ENCODE measurements at places on chromosomes 11 and 22.

DNA sequence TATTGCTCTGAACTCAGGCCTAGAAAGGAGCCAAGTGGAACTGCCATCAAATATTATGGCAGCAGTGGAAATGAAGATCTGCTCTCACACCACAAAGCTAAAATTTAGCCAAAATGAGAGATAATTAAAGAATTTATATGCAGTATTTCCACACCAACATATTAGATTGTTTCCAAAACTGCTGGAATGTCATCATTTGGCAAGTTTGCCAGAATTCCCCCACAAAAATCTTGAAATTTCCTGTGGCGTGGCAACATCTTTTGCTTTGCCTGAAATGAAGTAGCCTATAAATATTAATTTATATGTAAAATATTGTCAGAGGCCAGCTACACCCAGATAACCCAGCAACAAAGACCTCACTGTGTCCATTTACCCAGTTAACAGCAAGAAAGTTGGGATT lies 13.8 kb downstream of the C11orf71 start:
- no peak for DNase-seq

DNA sequence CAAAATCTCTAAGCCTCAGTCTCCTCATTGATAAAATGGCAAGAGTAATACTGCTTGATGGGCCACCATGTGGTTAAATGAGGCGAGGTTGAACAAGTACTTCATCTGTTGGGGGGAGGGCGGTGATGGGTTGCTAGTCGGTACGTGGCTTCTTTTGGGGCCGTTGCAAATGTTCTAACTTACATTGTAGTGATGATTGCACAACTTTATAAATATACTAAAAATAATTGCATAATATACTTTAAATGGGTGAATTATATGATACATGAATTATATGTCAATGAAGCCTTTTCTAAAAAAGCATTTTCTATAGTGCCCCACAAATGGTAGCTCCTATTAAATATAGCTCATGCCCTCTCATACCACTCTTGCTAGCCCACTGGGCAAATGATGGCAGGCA lies 6.5 kb downstream of the MS4A8 start:
- DNase-seq, result no peak

DNA sequence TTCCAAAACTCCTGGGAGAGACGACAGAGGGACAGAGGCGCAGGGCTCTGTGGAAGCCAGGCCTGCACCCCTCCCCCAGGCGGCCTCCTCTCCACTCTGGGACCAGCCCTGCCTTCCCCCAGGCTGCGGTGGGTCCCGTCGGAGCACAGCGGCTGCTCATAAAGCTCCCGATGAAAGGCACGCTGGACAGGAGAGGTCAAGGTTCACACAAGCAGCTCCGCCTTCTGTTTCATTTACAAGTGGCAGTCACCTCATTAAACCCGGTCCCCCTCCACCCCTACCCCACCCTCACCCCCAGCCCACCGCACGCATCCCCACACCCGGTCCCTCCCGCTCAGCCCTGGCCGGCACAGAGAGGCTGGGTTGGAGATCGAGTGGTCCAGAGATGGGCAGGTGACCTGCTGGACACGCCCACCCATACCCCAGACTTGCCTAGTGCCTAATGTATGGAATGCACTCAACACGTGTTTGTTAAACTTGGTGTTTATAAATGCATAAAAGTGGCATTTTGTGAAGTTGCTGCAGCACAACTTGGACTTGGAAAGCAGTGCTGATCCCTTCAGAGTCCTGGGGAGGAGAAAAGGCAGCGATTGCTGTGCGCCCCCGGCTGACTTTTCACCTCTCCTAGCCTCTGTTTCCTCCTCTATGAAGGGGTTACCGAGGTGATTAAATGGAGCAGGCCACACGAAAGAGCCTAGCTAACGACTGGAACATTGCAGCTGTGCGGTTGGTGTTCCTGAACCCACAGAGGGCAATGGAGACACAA lies 26.0 kb downstream of the RPUSD4 start:
- DNase-seq, result no peak

GRCh38 chr11:5488798-5489399 lies 414 bp downstream of the OR52D1 start:
- DNase-seq, result no peak

DNA sequence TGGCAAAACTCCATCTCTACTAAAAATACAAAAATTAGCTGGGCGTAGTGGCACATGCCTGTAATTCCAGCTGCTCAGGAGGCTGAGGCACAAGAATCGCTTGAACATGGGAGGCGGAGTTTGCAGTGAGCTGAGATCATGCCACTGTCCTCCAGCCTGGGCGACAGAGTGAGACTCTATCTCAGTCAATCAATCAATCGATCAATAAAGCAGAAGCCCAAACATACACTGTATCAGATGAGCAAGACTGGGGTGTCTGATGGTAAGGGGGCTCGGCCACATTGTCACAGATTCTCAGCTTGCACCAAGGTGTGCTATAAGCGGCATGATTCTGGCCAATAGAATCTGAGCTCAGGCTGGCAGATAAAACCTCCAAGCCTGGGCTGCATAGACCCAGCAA lies 261.1 kb downstream of the BUD13 start:
- no peak for DNase-seq

- DNase-seq, result no peak
Measured at GRCh38 chr11:73570415-73571114, 27.3 kb downstream of the FAM168A start.

DNA sequence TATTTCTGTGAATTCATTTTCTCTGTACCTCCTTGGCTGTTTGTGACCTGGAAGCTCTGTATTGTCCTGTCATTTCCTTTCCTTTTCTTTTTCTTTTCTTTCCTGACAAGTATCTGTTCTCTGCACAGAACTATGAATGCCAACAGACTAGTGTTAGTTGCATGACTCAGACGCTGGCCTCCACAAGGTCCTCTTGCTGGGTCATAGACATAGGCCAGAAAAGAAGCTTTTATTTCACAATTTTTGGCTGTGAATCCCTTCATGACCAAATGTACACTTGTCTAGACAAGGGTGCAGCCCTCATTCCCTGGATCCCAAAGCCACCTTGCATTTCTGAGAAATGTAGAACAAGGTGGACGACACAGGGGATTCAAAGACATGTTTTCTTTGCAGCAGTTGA lies 104.1 kb upstream of the MTNR1B start:
- no peak for DNase-seq

DNA sequence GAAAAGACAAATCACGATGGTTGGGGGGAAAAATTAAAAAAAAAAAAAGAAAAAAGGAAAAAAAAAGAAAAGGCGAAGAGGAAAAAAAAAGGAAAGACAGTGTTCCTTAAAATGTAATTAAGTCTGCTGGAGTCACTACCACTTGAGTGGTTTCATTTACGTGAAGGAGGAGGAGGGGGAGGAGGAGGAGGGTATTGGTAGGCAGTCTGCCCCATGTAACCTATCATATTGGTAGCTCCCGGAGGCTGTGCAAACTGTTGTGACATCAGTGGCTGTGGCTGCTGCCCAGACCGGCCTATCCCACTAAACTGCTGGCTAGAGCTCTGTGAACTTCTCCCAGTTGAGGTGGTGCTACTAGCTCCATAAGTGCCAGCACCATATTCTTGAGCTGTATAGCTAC lies 17.9 kb downstream of the KDELR3 start:
- no peak for DNase-seq

- DNase-seq, result no peak
Measured at GRCh38 chr22:46070215-46070802, 80.0 kb upstream of the PPARA start.

DNA sequence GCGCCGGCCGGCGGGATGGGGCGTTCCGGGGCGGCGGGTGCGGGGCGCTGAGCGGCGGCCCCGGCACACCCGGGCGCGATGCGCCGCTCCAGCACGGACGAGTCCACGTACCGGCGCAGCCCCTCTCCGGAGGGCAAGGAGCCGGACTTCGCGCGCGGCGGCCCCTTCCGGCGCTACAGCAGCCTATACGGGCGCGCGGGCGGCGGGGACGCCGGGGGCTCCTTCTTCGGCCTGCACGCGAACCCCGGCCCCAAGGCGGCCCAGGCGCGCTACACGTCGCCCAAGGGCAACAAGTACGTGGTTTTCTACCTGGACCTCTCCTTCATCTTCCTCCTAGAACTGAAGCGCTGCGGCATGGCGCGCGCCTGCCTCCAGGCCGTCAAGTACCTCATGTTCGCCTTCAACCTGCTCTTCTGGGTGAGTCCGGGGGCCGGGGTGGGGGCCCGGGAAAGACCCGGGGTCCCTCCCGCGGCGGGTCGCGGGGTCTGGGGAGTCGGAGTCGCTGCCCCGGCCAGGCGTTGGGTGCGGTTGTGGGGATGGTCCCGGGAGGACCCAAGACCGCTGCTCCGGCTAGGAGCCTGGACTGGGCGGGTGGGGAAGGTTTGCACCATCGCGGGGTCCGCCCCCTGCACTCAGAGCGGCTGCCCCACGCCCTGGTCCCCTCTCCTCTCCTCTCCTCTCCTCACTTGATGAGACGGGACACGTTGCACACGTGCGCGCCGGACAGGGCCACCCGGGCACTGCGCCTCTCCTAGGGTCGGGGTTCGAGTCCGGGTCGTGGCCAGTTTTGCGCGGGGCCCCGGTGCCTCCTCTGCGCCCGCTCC lies 7.5 kb downstream of the TSPAN4 start:
- no peak for DNase-seq

DNA sequence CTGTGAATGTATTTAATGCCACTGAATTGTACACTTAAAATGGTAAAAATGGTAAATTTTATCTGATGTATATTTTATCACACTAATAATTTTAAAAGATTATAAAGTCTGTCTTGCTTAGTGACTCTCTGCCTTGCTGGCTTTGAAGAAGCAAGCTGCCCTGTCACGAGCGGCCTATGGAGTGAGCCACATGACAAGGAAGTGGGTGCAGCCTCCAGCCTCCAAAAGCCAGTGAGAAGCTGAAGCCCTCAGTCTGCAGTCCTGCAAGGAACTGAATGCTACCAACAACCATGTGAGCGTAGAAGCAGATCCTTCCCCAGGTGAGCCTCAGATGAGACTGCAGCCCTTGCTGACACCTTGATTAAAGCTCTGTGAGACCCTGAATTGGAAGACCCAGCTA lies 20.0 kb downstream of the C11orf24 start:
- DNase-seq, result no peak

DNA sequence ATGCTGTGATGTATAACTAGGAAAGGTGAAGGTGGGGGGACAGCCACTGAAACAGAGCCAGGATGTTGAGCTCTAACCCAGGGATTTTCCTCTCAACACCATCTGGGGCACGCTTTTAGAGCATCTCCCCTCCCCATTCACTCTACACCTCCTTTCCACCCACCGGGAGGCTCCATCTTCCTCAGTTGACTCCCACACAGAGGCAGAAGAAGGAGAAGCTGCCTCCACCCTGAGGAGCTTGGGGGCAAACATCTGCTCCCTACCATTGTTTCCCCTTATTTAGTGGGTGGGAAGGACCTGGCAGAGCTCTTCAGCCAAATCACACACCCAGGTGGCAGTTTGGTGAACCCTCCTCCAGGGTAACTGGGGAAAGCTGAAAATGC lies 50.0 kb upstream of the ADA2 start:
- DNase-seq, result no peak

- no peak for DNase-seq
Measured at GRCh38 chr11:67345920-67346819, 7.2 kb downstream of the POLD4 start.

DNA sequence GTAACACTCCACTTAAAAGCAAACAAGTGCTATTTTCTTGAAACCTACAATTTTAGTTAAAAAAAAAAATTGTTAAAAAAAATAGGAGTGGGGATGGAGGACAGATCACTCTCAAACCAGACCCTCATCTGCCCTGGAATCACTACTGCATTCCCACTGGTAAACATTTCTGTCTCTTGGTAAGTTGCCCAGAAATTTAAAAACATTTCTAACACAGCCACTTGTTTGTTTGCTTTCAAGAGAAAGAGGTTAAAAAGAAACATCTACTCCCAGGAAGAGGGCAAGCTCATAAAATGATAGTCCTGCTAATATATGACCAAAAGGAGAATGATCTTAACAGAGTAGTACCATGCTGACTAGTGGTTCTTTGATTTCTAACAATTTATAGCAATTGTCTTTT lies 83.3 kb downstream of the SGSM3 start:
- no peak for DNase-seq

GRCh38 chr11:26062660-26063059 lies 269.3 kb upstream of the ANO3 start:
- no peak for DNase-seq

GRCh38 chr22:50417411-50418210 lies 57.2 kb downstream of the SBF1 start:
- no peak for DNase-seq

- no peak for DNase-seq
Measured at GRCh38 chr11:85845124-85845631, 10.0 kb upstream of the CCDC83 start.

DNA sequence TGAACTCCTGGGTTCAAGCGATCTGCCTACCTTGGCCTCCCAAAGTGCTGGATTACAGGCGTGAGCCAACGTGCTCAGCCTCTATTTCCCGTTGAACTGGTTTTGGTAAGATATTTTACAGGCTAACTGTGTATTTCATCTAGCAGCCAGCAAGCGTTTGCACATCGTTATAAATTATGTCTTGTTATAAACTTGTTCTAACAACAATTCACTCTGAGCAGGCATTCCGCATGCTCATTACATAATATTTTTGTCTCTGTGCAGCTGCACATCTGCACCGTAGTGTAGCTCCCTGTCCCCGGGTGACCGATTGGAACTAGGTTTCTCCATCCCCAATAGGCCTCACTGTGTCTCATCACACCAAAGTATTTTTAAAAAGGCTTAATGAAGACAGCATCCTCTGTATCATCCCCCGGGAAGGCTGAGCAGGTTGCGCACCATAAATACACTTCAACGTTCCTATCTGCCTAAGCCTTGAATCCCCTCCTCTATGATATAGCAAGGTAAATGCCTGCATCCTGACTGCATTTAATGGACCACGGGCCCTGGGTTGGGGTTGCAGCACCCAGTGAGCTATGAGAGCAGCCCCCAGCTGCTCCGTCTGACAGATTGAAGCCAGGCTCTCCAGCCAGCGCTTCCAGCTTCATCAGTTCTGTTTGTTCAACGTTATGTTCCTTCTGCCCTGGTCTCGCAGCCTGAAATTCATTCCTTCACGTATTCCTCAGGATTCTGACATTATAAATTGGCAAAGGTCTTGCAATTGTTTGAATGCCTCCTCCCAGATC lies 47.7 kb downstream of the TST start:
- DNase-seq, result no peak
